Neural crest cell (in vitro differentiated cells): ENCODE measurements at places on chromosomes 1 and 21.

DNA sequence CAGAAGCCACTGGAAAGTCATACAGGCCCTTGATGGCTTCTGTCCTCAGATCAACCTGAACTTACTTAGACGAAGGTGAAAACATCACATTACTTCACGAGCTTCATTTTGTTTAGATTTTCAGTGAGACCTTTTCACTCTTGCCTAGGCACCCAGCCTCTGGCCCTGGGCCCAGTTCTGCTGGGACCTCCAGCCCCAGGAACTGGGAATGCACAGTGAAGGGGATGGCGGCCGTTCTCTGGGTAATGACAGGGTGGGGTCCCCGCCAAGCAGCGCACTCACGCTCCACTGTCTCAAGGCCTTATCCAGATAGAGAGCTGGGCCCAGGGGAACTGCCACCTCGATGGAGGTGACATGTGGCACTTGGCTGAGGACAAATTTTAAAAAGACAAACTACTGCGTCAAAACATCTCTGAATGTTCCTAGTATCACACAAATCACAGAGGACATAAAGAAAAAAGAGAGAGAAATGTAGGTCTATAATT lies 54.8 kb downstream of the NPHP4 start:
- DNase-seq = no peak

- DNase-seq = no peak
These were observed 68.7 kb downstream of the TRIM11 start for GRCh38 chr1:228337711-228338520.

DNA sequence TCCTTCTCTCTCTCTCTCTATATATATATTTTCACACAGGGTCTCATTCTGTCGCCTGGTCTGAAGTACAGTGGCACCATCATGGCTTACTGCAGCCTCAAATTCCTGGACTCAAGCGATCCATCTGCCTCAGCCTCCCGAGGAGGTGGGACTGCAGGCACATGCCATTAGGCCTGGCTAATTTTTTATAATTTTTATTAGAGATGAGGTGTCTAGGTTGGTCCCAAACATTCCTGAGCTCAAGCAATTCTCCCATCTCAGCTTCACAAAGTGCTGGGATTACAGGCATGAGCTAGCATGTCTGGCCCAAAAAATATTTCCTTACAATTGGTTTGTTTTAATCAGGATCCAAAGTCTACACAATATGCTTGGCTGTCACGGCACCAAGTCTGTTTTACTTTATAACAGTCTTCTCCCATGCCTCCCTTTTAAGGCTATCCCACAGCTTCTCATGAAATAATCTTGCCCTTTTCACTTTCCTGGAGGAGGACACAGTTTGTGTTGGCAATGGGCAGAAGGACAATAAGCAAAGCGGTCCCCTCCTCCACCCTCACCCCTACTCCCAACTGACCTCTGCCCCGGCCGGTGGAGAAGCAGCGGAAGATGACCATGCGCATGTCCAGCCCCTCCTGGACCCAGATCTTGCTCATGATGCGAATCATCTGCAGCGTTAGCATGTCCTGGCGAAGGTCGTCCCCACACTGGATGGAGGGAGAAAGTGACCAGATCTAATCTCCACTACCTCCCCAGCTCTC lies 28.2 kb upstream of the PPP1R15B start:
- DNase-seq = no peak

GRCh38 chr1:170857955-170858354 lies 77.4 kb upstream of the MROH9 start:
- DNase-seq = no peak

GRCh38 chr1:115453666-115454065 lies 115.6 kb upstream of the NGF start:
- DNase-seq = no peak

DNA sequence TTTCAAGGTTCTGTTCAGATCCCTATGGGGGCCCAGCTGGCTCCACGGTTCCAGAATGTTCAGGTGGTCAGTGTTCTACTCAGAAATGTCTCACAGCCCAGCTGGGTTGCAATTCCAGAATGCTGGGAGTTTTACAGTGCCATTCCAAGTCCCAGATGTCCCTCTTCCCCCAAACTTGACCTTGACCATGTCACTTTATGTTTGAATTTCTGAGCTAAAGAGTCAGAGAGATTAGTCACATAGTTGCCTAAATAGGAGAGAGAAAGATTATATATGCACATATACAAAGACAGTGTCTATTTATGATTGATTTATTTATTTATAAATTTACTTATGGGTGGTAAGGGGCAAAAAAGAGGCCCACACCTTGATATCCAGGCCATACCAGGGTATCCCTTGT lies 2.5 kb downstream of the GPR3 start:
- DNase-seq = no peak
